ENCODE measurements at places on chromosomes 7 and 10.

GRCh38 chr7:27684491-27684890 lies 21.8 kb upstream of the HIBADH start:
- DNase-seq, result no peak

DNA sequence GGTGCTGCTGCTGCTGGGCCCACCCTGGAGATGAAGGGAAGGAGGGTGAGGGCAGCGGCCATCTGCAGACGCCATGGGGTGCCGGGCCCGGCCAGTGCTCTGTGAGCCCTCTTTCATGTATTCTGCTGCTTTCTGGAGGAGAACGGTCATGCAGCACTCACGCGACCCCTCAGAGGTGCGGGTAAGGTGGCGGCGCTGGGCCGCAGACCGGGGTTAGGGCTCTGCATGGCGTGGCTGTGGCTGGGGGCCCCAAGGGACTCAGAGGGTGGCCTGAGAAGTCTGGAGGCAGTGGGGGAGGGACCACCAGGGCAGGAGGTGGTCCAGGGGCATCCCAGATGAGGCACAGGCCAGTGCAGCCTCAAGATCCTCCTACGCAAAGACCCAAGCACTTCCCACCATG lies 275.5 kb downstream of the ELFN1 start:
- no peak for DNase-seq

DNA sequence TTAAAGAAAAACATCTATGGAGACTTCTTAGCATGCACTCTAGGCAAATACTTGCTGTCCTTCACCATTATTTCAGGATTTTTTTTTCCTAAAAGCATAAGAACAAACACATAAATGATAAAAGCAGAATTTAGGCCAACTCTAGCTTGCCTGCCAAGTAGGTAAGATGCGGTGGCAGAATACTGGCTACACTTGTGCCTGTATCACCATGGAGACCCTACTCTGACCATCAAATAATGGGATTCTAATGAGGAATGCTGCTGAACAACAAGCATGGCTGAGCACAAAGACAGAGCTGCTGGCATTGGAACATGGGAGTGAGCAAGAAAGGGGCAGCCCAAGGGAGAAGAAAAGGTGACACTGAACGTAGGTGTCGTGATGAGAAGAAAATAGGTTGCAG lies 18.5 kb upstream of the TAS2R40 start:
- no peak for DNase-seq

- no peak for DNase-seq
Observed at GRCh38 chr7:96719164-96719563, 9.5 kb upstream of the SEM1 start.

GRCh38 chr7:116423499-116423898 lies 76.0 kb upstream of the CAV2 start:
- no peak for DNase-seq

DNA sequence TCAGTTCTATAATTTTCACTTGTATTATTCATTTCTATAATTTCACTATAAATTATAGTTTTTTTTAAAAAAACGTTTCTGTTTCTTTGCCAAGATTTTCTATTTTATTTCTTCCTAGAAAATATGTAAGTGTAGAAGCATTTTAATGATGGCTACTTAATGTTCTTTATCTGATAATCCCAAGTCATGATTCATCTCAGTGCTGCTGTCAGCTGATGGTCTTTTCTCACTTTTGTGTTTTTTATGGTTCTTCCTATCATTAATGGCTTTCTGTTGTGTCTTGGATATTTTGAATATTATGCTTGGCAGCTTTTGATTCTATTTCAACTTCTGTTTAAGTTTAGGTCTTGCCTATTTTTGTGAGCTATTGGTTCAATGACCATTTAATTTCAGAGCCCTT lies 268.6 kb downstream of the BAMBI start:
- DNase-seq, result no peak

DNA sequence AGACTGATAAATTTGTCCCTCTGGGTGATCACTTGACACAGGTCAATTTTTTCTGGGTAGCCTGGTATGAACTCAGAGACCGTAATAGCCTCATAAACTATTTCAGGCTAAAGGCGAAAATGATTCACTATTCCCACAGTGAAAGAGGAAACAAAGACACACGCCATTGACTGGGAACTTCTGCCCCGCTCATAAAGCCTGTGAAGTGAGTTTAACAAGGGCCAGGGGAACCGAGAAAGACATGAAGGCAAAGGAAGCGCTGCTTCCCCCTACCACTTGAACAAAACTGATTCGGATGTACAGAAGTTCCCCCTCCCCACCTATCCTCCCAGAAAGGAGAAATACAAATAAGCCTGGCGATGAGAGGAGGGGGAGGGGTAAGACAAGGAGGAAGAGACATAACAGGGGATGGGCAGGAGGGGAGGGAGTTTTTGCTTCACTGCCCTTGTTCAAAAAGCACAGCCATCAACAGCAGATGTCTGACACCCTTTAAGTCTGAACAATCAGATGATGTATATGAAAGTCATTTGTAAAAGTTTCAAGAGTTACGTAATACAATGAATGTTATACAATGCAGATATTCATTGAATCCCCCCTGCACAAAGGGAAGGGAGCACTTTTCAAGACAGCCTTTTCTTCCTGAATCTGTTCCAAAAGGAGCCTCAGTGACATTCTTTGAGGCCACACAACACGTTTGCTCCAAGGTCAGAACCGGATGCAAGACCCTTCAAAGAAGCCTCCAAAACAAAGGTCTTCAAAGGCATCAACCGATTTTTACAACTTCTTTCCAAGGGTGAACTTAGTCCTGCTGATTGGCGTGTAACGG lies 734 bp downstream of the ABCB4 start:
- DNase-seq, result no peak

- DNase-seq, result no peak
Observed at GRCh38 chr7:142083605-142084004, 27.9 kb upstream of the MGAM2 start.

DNA sequence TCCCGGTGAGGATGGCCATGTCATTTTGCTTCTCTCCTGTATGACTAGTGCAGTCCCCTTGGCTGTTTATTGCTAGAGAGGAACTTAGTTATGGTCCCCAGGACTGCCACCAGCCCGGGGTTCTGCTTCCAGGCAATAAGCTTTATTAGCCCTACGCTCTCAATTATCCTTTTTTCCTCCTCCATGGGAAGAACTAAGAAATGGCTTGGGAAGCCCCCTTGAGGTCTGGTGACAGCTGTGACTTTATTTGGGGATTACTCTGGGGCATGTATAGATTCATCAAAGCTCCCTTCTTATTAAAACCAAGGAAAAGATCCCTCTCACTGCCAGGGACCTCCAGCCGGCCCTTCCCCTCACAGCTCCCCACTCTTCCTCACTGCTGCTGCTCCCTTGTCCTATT lies 155.2 kb upstream of the INSYN2A start:
- no peak for DNase-seq
